Motor neuron (in vitro differentiated cells): ENCODE measurements at places on chromosomes 2 and 18.

DNA sequence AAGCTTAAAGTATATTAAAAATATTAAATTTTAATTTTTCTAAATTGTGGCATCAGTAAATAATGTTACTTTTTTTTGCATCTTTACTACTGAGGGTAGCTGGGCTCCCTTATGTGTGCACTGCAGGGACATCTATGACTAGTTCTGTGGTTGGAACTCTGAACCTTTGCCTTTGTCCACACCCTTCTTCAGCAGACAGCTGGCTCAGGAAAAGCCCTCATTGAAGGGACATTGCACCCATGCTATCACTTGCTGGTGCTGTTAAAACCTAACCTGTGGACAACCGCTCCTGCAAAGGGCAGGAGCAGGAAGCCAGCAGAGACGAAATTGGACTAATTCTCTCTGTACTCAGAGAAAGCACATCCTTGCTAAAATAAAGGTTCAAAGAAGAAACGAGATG lies 30.1 kb downstream of the MOCOS start:
- ATAC-seq: no peak

DNA sequence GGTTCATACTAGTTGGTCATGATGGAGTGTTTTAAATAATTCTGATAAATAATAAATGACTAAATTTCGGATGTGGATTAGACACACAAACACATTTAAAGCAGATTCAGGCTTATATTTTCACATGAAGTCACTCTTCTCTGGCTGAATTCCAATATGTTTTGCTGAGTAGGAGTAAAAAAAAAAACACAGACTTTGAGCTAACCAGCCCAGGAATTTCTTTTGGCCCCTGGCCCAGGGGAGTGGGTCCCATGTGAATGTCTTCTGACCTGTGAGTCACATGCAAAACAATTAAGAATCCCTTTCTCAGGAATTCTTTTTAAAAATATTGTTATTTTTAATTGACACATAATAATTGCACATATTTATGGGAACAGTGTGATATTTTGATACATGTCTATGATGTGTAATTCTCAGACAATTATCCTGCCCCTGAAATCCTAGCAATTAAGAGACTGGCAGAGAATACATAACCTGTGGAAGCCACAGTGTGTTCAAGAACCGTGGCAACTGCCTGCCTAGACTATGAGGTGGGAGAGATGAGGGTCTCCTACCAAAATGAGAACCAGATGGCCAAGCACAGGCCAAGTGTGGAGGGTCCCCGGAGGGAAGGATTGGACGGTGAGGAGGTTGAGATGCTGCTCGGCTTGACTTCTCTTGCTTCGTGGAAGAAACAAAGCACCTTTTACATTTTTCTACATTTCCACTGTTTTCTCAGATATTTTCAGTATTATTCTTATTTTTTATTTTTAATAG lies 236.4 kb downstream of the PIEZO2 start:
- peak; percentile 81 for ATAC-seq

- no peak for ATAC-seq
These were observed 15.2 kb upstream of the AGFG1 start for GRCh38 chr2:227456772-227457171.

GRCh38 chr2:102505290-102505689 lies 32.3 kb downstream of the SLC9A4 start:
- ATAC-seq: no peak

DNA sequence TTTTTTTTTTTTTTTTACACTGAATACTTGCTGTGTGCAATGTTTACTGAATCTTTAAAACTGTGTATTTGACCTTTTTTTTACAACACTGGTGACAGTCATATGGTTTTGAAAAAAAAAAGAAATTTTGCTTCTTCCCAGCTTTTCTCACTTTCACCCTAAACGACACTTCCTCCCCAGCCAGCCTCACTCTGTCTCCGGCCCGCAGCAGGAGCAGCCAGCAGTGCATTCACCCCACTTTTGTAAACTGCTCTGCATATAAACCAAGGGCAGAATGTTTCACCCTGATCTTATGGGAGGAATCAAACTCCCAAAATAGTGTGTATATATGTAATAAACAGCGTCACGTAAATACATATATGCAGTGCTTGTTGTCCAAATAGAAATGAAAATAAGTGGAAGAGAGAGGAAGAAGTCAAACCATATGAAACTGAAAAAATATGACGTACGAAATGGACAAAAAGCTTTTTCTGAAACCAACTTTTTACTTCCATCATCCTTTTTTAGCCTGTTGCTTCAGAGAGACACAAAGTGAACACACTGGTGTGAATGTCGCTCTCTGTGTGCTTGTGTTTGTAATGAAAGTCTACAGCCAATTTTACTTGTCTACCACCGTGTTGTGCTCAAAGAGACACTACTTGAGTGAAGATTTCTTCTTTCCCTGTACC lies 54.2 kb downstream of the ZCCHC2 start:
- ATAC-seq: no peak

- no peak for ATAC-seq
These were observed 5.9 kb downstream of the NEU4 start for GRCh38 chr2:241814643-241815476.

GRCh38 chr2:239938651-239939486 lies 86.3 kb downstream of the NDUFA10 start:
- no peak for ATAC-seq

GRCh38 chr2:38737925-38738324 lies 13.2 kb downstream of the SRSF7 start:
- ATAC-seq: no peak

DNA sequence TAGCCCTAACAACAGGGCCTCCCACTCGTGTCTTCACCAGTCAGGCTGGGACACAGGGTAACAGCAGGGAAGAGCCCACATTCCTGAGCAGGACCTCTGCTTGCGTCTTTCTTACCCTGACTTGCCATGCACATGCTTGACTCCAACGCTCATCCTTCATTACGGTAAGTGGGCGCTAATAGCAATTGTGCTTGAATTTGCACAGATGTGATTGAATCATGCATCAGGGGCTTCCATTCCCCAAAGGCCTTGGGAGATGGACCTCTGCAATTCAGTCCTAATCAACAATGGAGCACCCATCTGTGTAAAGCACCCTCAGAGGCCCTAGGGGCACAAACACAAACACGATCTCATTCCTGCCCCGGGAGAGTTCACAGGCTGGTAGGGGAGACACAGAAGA lies 13.5 kb downstream of the TEX51 start:
- ATAC-seq: no peak

DNA sequence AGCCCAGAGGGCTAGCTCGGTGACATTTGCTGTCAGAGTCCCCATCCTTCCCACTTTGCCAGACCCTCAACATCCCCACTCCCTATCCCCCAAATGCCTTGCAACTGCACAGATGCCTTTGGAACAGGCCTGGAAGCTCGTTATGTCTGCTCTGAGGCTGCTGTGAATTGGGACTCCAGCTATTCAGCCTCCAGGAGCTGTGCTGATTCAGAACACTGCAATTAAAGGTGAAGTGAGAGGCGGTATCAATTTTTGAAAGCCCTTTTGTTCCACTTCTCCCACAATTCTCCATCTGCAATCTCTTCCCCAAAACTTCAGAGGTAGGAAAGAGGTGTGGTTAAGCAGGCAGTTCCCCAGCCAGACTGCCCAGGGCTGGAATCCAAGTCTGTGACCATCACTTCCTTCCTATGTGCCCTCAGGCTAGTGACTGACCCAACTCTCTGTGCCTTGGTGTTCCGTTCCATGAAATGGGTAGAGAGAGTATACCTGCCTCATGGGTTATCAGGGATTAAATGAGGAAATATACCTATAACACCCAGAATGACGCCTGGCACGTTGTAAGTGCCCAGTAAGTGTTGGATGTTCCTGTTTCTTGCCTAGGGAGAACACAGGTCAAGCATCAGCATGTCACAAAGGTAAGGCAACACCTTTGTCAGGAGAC lies 17.5 kb downstream of the NOSTRIN start:
- no peak for ATAC-seq

GRCh38 chr2:239223310-239224198 lies 177.3 kb downstream of the HDAC4 start:
- no peak for ATAC-seq

GRCh38 chr2:189086710-189087109 lies 92.9 kb downstream of the COL5A2 start:
- no peak for ATAC-seq

GRCh38 chr2:182281276-182281675 lies 145.6 kb downstream of the PDE1A start:
- ATAC-seq: no peak

- peak; percentile 41 for ATAC-seq
These were observed 256.0 kb upstream of the FANCL start for GRCh38 chr2:58497168-58497567.

DNA sequence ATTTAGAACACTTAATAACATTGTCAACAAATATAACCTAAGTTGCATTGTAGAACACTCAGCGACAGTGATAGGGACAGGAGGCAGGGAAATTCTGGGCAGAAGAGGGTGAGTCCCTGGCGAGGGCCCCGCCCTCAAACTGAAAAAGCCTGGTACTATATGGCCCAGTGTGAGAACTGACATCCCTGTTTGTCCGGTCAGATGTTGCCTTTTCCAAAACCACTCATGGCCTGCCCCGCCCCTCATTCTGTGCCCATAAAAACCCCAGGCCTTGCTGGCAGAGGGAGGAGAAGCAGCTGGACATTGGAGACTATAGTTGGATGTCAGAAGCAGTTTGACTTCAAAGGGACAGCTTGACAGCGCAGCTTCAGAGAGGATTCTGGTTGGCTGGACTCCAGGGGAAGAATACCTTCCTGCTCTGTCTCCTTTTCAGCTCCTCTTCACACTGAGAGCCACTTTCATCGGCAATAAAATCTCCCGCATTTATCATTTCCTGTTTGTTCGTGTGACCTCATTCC lies 47.0 kb downstream of the FAM117B start:
- no peak for ATAC-seq

- ATAC-seq: peak; percentile 97
These were observed 142.7 kb downstream of the PRKCE start for GRCh38 chr2:45794134-45794617.
